Hematopoietic multipotent progenitor cell treated with erythropoietin and hydrocortisone succinate and interleukin-3 and kit ligand, for 15 days (in vitro differentiated cells): ENCODE measurements at places on chromosomes 4 and X.

DNA sequence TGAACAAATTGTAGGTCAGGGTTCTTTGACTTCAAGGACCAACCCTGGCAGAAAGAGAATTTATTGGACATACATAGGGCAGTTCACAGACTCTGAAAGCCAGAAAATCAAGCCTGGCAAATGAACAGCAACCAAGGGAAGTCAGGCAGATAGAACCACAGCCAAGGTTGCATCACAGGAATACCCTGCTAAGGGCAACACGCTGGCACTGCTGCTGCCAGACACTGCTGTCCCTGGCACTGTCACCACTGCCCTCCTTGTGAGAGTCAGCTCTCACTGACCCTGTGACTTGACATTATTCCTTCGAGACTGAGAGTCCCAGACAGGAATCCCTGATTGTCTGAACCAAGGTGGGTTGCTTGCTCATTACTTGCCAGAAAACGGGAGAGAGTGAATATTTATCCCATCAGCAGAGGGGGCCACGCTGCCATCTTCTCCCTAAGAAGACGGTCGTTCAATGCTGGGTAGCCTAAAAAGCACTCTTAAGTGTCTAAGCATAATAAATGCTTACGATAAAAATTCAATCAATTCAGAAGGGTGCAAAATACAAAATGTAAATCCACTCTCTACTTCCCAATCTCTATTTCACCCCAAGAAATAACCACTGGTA, 23.2 kb upstream of the PTTG2 start:
- no peak for DNase-seq

- DNase-seq: no peak
These were observed 11.5 kb downstream of the XIAP start for GRCh38 chrX:123871309-123871708.

GRCh38 chr4:182448281-182449151, 205.3 kb downstream of the TENM3 start:
- no peak for DNase-seq

GRCh38 chrX:56314334-56314733, 82.2 kb downstream of the KLF8 start:
- no peak for DNase-seq

DNA sequence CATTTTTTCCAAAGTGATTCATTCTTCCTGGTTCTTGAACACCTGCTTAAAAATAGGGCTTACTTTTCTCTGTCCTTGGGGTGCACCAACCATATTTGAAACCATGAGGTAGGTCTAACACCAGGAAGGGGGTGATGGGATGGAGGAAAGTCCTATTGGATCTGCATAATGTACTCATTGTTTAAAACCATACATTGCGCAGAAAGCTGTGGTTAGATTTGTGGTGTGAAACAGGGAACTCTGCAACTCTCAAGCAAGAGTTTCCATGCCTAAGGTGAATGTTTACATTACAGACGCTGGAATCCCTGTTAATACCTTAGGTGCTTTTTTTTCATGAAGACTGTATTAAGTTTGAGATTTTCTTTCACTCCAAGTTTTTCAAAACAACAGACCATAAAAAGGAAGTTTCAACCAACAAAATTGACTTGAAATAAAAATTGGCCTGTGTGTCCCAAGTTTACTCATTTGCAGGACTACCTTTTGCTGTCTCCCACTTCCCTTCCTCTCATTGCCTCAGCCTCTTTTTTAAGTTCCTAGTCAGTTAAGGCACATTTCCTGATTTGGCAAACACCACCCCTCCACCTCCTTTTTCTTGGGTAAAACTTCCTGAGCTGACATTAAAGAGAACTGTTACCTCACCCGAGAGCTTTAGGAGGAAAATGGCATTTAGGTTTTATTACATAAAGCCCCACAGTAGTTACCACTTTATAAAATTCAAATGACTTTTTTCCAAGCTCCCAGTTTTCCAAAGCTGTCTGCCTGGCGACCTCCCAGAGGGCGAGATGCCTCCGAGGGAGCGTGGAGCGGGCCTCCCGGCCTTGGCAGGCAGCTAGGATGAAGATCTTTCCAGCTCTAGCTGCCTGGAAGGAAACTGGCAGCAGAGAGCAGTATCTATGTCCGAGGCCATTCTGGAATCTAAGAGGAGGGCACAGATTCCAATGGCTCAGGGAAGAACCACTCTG, 47.9 kb upstream of the RBPJ start:
- no peak for DNase-seq

DNA sequence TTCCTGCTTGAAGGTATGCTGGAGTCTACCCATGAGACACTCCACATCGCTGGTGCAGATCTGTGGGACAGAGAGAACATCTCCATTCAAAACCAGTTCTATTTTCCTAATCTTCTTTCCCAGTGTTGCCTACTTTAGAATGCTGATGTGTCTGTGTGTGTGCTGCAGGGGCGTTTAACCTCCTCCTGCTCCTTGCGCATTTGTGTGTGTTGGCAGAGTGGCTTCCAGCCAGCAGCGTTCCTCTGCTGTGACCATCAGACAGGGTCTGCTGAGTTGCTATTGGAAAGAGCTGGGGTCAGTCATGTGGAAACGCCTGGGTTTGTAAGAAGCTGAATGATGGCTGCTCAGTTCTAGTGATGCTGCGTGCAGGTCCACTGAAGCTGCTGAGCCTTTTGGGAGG, 223.6 kb downstream of the RBMX2 start:
- DNase-seq: no peak

GRCh38 chrX:72050011-72050410, 81.7 kb downstream of the RTL5 start:
- no peak for DNase-seq

GRCh38 chr4:112975567-112976355, 73.7 kb upstream of the ANK2 start:
- no peak for DNase-seq

DNA sequence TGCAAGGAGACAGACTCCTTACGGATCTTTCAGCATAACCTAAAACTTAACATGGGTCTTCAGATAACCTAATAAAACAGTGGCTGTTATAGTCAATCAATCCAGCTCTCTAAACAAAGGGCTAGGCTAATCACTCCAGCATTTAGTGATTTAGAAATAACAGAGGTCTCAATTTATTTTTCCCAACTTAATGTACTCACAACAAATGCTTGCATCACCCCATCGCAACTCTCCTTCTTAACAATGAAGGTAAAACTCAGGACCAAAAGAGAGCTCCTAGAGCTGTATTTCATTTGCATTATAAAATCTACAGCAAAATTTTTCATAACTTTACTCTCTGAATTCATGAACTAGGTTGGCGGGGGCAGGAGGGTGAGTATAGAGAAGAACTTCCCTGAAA, 1.1 kb downstream of the LIN54 start:
- DNase-seq: no peak

- DNase-seq: no peak
These were observed 376.8 kb upstream of the ZFP42 start for GRCh38 chr4:187618701-187619281.

DNA sequence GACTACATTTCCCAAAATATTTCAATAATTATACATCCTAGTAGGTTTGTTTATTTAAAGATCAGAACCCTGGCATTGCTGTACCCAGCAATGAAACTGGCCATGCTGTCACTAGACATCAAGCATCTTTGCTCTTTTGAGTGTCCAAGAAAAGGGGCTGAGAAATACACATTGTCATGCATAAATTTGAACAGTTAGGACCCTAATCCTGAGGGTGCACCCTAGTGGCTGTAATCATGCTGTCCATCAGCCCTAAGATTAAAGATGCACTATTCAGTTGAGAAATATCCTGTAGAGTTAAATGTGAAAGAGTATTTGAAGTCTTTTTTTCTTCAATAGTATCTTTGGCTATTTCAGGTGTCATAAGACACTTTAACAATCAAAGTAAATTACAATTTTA, 108.8 kb downstream of the NFKB1 start:
- DNase-seq: no peak

DNA sequence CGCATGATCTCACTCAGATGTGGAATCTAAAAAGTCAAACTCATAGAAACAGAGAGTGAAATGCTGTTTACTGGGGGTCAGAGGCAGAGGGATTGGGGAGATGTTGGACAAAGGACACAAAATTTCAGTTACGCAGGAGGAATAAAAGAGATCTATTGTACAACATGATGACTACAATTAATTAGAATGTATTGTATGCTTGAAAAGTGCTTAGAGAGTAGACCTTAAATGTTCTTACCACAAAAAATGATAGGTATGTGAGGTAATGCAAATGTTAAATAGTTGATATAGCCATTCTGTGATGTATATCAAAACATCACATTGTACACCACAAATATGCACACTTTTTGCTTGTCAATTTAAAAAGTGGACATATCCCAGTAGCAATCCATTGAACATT, 36.1 kb upstream of the PHKA2 start:
- no peak for DNase-seq

GRCh38 chr4:19539201-19539600, 712.5 kb upstream of the SLIT2 start:
- no peak for DNase-seq
